Spinal cord (tissue), 10 donors: ENCODE measurements at places on chromosomes 13 and 19. TPM values are rescaled to one million over a fixed set of nuclear protein-coding genes. Genes with fewer than 3 reads are reported as not detected.

The RNF225 gene
- not detected for total RNA-seq

The SBK2 gene
- total RNA-seq: 0.44 TPM

The SIGLEC8 gene
- 2.0 TPM for total RNA-seq

The PDX1 gene
- total RNA-seq: not detected

The RPS19 gene
- total RNA-seq: 241 TPM

DNA sequence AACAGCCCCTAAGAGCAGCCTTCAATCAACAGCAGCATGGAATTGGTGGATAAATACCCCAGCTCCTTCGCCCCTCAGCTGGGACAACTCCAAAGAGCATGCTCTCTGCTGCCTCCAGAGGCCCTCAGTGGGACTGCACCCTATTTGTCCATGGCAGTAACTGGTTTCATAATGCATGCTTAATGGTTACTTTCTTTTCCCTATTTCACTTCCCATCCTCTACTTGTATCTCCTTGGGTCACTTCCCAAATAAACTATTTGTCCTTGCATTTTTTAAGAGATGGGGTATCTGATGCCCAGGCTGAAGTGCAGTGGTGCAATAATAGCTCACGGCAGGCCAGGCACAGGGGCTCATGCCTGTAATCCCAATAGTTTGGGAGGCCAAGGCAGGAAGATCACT is 13.5 kb upstream of the TPM4 start:
- peak; percentile 14 for DNase-seq

- no peak for DNase-seq
Observed at GRCh38 chr19:2726160-2726855, 5.1 kb upstream of the DIRAS1 start.

GRCh38 chr19:2278459-2279158 is 3.4 kb downstream of the PEAK3 start:
- DNase-seq: no peak

DNA sequence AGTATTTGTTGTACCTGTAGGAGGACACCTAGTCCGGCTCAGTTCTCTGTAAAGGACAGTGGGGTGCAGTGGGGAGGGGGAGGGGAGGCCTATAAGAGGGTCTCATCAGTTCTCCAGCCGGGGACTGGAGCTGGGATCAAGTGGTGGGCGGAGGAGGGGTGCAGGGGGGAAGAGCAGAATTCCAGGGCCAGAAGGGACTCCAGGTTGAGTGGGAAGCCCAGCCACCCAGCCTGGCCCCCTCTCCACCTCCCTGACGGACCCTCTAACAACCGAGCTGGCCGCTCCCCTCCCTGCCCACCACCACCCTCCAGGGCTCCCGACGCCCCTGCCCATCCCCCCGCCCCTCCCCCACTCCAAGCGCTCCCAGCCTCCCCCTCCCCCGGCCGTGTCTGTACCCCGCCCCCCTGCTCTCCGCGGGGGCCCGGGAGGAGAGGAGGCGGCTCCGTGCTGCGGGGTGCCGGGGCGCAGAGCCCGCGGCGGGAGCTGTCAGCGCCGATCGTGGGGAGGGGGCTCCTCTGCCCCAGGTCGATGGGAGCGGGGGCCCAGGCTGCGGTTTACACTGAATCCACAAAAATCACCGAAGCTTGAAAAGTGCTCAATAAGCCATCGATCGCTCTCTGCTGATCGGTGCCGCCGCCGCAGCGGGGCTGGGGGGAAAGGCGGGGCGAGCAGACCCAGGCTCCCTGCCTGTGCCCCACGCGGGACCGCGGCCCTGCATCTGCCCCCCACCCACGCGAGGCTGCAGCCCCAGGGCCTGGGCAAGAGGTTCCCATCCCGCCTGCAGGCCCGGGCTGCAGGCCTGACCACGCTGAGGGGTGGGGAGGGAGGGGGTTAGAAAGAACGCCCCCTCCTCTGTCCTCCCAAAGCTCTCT is 34.6 kb upstream of the ONECUT3 start:
- DNase-seq: no peak

DNA sequence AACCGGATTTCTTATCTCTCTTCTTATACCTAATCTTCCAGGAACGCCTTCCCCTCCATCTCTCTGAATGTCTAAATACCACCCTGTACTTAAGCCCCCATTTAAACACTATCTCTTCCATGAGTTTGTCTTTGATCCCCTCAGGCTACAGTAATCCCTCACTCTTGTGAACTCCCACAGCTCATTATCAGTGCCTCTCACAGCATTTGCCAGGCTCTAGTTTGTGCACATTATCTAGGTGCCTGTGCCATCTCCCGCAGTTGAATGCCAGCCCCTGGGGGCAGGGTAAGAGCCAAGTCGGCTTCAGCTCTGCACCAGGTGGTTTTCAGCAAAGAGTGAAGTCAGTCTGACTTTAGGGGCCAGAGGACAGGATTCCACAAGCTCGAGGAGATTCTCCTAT is 71.4 kb downstream of the FREM2 start:
- DNase-seq: peak; percentile 20

GRCh38 chr19:49890349-49891311 is 6.1 kb downstream of the IL4I1 start:
- no peak for DNase-seq

DNA sequence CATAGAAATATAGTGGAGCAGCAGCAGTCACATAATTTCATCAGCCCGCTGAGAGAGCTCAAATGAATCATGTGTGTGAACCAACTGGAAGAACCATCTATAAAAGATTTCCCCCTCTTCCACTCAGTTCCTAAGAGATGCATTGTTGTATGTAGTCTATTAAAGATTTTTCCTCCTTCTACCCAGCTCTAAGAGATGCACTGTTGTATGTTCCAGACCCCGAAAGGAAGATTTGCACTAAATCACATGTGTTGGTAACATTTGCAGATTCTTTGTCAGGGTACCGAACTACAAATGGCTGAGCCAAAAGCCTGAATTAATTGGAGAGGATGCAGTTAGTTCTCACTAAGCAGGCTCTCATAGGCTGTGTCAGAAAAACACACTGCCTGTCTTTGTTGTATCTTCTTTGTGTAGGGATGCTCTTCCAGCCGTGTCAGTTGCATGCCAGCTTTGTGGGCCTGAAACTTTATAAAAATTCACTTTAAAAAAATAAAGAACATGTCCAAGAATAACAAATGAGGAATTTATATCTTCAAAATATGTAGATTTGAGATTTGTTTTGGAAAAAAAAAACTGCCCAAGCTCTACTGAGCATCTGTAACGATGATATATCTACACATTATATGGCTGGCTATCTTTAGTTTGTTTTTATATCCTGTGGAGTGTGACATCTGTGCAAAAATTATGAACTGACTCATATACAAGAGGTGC is 223.1 kb downstream of the MZT1 start:
- peak; percentile 74 for DNase-seq

DNA sequence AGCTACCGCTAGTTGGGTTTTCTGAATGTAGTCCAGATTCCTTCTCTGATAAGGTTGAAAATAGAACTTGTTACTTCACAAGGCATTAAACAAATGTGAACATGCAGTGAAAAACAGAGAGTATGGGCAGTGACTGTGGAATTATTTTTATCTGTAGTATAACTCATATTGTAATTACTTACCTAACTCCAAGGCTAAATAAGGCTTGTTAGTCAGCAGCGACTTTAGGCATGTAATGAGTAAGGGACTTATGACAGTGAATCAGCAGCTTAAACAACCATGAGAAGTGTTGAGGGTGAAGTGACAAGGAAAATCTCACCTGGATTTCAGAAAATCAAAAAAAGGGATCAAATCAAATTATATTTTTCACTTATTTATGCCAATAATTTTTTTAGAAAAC is 1719.5 kb upstream of the MIR17HG start:
- DNase-seq: no peak

- no peak for DNase-seq
Observed at GRCh38 chr19:4371247-4372164, 28.1 kb downstream of the MPND start.

DNA sequence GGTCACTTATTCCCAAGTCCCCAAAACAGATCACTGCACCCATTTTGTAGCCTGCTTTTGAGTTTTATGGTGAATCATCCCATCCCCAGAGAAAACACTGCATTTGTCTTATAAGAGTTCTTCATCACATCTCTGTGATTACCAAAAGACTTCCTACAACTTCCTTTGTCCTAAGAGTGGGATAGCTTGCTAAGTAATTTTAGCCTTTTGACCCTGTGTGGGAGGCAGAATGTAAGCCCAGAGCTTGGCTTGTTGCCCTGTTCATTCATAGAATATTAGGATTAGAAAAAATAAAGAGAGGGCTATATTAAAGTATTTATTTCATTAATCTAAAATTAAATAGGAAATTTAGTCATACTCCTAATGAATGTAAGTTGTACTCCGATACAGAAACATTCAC is 213.3 kb downstream of the MZT1 start:
- DNase-seq: no peak

GRCh38 chr19:30757837-30758617 is 385.8 kb downstream of the ZNF536 start:
- no peak for DNase-seq

- no peak for DNase-seq
Observed at GRCh38 chr19:55640043-55640576, 692 bp upstream of the ZNF580 start.
